ENCODE measurements at places on chromosomes 2 and 18.

GRCh38 chr2:205929246-205929942 is 156.6 kb downstream of the INO80D start:
- DNase-seq, result no peak

DNA sequence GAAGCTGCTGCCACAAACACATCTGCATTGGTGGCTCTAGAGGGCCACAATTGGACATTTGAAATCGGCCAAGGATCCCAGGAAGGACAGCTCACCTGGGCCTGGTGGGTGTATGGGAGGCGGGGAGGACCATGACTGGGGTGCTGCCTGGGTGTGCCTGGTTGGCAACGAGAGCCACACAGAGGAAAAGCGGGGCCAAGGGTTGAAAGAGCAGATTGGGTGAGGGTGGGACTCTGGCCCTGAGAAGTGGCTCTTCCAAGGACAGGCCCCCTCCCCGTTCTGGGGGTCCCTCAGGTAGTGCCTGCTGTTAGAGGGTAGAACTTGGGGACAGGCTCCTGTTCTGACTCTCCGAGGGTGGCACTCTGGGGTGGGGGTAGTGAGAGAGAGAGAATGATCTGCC is 102.9 kb downstream of the CLIP4 start:
- DNase-seq, result no peak

DNA sequence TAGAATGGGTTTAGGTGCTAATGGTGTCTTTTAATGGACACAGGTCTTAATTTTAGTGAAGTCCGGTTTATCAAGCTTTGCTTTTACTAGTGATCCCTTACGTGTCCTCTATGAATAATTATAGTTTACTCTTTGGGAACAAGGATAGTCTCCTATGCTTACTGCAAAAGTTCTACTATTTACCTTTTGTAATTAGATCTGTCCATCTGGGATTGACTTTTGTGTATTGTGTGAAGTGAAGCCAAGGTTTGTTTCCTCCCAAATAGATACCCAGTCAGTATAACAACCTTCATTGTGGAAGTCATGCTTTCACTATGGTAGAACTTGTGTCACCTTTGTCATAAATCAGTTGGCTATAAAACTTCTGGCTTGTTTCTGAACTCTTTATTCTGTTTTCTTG is 740.9 kb upstream of the CRIM1 start:
- no peak for DNase-seq

- no peak for DNase-seq
Measured at GRCh38 chr2:191645434-191646162, 32.3 kb upstream of the NABP1 start.

- DNase-seq, result peak; percentile 21
Measured at GRCh38 chr2:25228848-25229278, 60.5 kb upstream of the POMC start.

GRCh38 chr2:134365356-134365755 is 111.5 kb downstream of the MGAT5 start:
- DNase-seq, result no peak

- DNase-seq, result no peak
Measured at GRCh38 chr2:201558665-201559064, 84.6 kb downstream of the TMEM237 start.

GRCh38 chr2:46319711-46320110 is 22.5 kb downstream of the EPAS1 start:
- no peak for DNase-seq

DNA sequence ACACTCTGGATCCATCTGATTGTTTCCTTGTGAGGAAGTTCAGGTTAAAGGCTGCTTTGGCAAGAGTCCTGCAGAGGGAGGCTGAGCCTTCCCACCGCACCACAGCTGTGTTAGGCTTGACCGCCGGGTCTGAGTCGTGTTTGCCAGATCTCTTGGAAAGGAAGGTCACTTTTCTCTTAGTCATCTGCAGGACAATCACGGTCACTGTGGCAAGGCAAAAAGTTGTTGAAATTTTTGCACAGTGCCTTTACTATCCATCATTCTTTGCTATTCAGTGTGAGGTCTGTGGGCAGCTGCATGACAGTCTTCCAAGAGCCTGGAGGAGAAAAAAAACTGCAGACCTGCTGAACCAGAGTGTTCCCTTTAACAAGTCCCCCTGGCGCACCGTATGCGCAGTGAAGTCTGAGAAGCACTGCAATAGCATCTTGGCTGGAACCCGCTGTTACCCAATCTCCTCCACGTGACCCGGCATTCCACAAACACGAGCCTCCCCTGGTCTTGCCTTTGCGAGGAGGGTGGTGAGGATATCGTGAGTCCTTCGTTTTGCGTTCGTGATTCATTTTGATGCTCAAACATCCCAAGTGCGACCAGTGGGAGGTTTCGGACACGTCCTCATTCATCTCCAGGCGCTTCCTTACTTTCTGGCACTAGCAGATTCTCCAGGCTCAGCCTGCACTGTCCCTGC is 23.0 kb downstream of the BIN1 start:
- no peak for DNase-seq

GRCh38 chr2:33335516-33335915 is 140.9 kb upstream of the RASGRP3 start:
- no peak for DNase-seq

DNA sequence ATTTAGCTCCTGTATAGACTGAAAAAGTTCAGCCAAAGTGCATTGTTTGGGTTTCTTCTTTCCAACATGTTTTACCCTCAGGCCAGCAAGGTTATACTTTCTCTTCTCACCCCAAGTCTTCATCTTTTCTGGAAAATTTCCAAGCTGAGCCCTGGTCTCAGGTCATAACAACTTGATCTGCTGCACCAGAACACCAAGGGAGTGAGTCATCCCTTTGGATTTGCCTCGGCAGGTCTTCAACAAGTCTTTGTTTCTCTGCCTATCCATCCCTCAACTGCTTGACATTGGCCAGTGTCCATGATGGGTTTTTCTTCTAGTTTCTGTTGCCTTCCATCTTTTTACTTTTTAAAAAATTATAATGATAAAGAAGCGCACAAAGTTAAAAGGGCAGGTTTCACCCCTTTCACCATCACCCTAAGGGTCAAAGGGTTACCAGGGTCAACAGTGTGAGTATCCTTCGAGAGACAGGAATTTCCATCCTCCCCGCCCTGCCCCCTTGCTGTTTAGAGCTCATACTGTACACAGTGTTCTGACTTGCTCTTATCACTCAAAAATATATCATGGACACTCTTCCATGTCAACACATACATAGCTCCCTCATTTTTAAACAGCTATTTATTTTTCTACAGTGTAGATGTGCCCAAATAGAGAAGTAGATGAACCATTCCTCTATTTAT is 5.7 kb upstream of the SPATS2L start:
- no peak for DNase-seq

DNA sequence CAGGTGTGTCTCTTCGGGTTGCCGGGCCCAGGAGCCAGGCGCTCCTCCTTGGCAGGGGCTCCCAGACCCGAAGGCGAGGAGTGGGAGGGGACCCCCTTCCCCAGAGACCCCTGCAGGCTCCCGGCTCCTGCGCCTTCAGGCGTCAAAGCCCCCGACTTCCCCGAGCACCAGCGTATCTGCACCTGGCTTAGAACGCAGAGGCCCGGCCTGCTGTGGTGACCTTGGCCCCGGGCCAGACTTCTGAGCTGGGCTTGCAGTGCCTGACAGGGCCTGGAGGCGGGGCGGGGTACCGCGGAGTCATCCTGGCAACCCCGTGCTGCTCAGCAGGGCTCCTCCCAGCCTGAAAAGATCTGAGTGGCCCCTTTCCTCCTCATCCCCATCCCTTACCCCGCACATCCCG is 27.0 kb downstream of the SKA1 start:
- no peak for DNase-seq

DNA sequence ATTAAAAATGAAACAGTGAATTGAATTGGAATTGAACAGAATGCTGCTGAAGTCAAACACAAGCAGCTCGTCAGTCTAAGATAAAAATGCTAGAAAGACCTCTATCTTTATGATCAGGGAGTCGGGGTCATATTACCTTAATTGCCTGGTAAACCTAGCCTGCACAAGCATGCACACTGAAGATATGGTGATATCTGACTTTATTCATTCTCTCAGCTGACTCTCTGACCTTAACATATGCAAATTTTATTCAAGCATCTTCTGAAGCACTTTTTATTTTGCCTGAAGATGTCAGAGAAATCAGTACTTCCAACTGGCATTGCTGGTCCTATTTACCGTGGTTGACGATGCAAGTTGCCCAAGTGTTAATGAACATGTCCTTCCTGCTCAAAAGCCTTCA is 56.4 kb downstream of the DNER start:
- no peak for DNase-seq

- DNase-seq, result no peak
Measured at GRCh38 chr18:13471971-13472628, 253.5 kb downstream of the LDLRAD4 start.

DNA sequence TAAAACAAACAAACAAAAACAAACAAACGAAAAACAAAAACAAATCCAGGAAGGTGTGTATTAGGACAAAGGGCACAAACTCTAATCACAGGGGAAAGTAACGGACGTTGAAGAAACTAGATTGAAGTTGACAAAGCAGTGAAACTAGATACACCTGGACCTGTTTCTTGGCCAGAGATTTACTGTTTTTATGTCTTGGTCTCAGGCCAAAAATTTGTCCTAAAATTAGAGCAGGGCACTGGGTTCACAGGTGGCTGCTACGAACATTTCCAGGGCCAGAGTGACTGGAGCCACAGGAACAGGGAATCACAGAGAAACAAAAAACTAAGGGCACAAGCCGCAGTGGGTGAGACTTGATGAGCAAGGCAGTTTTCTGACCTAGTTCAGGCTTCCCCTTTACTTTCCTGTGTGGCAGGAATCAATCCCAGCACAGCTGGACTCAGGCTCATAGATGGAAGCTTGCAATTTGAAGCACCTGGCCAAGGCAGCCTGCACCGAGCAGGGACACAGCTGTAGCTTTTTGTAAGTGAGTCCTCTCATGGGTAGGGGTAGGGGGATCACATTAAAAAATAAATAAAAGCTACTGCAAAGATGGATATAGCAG is 329.4 kb downstream of the DLGAP1 start:
- no peak for DNase-seq

DNA sequence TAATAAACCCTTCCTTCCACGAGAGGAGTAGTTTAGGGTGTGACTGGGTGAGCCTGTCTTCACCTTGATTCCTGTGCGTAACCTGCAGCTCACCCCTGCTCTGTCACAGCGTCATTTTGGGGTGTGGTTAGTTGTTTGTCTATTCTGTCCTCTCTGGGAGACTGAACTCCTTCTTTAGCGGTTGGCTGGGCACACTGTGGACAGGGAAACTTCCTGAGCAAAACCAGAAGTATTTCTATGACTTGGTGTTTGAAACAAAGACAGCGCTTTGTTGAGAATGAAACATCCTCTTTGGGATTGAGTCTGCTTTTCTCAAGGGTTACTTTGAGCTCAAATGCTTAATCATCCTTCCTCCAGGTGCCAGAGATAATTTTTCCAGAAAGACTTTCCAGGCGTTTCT is 270.7 kb downstream of the HRH4 start:
- no peak for DNase-seq

GRCh38 chr2:85394976-85395375 is 15.2 kb downstream of the CAPG start:
- DNase-seq, result no peak

DNA sequence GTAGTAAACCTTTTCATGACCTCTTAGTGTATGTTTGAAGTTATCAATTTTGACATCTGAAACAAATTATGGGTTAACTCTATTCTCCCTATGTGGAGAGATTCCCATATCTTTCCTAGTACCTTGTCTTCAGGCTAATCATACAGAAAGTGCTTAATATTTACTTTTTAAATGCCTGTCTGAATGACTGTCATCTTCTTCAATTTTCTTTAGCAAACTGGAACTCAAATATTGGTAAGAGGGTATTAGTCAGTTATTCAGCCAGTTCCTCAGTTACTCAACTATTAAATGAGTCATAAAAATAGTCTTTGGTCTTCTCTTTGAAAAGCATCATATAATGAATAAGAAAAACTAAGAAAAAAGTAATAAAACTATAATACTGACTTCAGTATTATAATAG is 1038.0 kb upstream of the PIK3C3 start:
- no peak for DNase-seq

All from stimulated activated CD4-positive, alpha-beta T cell treated with anti-CD3 and anti-CD28 coated beads, Interleukin-12 subunit alpha, Interleukin-12 subunit beta, amount 100 ng/mL, for 24 hours (primary cell).